ENCODE measurements at places on chromosomes 4 and X.

GRCh38 chrX:134469486-134469885, 9.5 kb downstream of the HPRT1 start:
- DNase-seq, result no peak

DNA sequence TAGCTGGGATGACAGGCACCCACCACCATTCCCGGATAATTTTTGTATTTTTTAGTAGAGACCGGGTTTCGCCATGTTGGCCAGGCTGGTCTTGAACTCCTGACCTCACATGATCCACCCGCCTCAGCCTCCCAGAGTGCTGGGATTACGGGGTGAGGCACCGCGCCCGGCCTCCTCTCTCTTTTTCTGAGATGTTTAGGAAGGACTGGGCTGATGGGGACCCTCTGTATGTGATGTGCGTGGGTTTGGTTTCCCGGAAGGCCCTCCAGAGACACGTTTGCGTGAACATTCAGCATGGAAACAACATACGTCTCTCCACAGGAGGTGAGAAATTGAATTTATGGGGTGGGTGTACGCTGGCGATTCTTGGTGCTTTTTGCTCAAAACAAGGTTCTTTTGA, 18.6 kb downstream of the SHOX start:
- DNase-seq, result no peak

DNA sequence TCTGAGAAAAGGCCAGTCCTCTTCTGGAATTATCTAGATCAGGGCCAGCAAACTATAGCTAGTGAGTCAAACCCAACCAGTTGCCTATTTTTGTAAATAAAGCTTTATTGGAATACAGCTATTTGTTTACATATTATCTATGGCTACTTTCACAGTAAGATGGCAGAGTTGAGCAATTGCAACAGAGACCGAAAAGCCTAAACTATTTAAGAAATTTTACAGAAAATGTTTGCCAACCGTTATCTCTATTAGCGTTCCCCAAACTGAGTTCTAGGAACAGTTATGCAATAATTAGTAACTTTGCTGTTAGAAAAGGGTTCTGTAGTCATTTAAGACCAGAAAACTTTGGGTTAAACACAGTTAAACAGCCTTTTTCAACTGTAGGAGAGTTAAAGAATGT, 10.5 kb downstream of the TEX13B start:
- DNase-seq, result no peak

GRCh38 chr4:169094656-169095231, 84.7 kb upstream of the CBR4 start:
- DNase-seq, result no peak

DNA sequence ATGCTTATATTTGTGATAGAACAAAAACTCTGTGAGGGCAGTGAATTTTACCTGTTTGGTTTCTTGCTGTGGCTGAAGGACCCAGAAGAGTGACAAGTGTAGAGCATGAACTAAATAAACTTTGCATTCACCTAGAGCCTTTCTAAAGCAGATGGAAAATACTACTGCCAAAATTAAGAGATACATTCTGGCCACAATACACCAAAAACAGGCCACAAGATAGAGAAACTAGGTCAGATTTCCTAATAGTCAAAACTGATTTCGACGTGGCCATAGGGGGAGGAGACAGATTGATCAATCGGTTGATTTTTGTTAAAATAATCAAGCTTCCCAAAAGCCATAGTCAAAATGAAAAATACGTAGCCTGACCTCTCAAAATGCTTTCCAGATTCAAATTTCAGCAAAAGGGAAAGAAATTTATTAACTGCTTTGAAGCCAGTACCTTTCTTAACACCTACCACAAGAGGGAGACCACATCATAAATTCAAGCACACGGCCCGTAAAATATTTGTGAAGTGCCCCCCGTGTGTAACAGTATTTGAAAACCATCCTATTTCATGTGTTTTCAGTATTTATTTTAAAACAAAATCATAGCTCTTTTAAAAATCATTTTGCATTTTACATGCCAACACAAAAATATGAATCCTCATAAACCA, 132.4 kb downstream of the CORIN start:
- peak; percentile 22 for DNase-seq

DNA sequence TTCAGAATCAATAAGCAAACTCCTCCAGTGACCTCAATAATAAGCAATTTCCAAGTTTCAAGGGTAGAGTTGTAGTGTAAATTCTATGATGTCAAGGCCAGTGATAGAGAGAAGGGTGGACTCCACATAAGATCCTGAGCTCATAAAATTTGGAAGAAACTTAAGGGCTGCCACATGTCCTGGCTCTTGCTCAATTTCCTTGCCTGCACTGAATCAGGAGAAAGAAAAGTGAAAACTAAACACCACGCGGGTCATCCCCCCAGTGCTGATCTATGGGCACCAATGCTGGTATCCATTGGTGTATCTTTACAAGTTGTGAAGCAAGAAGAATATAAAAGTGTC, 392.0 kb upstream of the INTU start:
- DNase-seq, result no peak

DNA sequence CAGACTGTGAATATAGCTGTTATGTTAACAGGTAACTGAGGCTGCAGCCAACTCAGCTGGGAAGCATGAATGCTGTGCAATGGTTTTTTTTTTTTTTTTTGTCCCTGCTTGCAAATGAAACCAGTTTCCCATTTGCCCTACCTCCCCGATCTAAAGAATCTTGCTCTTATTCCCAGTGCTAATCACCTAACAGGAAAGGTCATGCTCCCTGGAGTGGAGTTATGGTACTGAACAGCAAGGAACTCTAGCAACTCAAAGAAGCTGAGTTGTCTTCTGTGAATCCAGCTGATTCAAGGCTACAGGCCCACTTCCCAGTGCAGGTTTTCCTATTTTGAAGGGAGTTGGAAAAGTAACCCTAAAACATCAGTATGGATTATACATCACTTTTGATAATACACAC, 52.1 kb downstream of the HTR2C start:
- no peak for DNase-seq

DNA sequence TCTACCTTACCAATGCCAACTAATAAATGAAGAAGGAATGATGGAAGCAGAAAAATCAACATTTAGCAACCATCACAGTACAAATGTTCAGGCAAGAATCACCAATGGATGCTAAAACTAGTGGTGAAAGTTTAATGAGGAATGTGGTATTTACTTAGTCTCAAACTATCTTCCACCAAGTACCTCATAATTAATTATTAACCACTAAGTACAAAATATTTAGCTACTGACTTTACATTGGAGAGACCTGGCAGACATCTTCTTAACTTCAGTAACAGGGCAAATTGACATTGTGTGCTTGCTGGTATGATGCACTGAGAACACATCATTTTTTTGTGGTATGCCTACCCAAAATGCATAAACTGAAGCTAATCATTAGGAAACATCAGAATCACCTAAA, 82.4 kb downstream of the DLG3 start:
- DNase-seq, result no peak

GRCh38 chrX:34503119-34503518, 154.0 kb downstream of the TMEM47 start:
- DNase-seq, result no peak

- no peak for DNase-seq
These were observed 124.2 kb downstream of the C4orf51 start for GRCh38 chr4:145804116-145804515.
